Lung microvascular endothelial cell (primary cell): ENCODE measurements at places on chromosomes 12 and 14. TPM values are rescaled to one million over a fixed set of nuclear protein-coding genes. Genes with fewer than 3 reads are reported as not detected.

GRCh38 chr12:14260011-14260993, 105.2 kb upstream of the ATF7IP start:
- DNase-seq, result peak; percentile 96

DNA sequence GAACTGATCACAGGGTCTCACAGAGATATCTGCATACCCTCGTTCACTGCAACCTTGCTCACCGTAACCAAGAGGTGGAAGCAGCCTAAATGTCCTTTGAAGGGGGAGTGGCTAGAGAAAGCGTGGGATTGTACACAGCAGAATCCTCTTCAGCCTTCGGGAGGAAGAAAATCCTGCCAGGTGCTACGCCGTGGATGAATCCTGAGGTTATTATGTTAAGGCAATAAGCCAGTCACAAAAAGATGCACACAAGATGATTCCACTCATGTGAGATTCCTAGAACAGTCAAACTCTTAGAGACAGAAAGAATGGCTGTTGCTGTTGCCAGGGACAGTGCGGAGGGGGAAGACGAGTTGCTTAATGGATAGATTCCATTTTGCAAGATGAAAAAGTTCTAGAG, 39.6 kb upstream of the SFSWAP start:
- DNase-seq, result no peak

Gene AACS
- 16.7 and 22.0 TPM in 2 replicates for total RNA-seq

Gene IL22
- total RNA-seq, result not detected in 2 replicates

Gene KRT86
- not detected in 2 replicates for total RNA-seq

Gene ASIC1
- total RNA-seq, result under 0.01 TPM in 1 of 2 replicates, not detected in the other

- DNase-seq, result no peak
Observed at GRCh38 chr14:59691266-59691665, 114.7 kb upstream of the CCDC175 start.

- DNase-seq, result no peak
Observed at GRCh38 chr12:123645380-123645779, 11.8 kb downstream of the GTF2H3 start.

- DNase-seq, result peak; percentile 17
Observed at GRCh38 chr12:96073346-96074330, 38.3 kb upstream of the LTA4H start.

DNA sequence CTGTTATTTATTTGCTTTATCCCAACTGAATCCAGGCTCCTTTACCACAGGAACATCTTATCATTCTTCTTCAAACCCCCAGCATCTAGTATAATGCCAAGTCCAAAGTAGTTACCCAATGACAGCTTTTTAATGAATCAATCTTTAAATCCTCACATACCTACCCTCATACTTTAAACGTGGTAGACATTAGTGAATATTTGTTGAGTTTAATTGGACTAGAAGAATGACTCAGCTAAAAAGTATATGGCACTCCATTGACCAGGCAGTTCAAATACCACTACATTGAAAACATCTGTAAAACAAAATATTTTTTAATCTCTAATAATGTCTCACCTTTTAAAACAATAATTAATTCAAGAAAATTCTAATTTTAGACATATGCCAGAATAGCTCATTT, 98.1 kb downstream of the ZFC3H1 start:
- DNase-seq, result no peak

GRCh38 chr12:121812320-121812871, 8.6 kb downstream of the SETD1B start:
- DNase-seq, result peak; percentile 85

DNA sequence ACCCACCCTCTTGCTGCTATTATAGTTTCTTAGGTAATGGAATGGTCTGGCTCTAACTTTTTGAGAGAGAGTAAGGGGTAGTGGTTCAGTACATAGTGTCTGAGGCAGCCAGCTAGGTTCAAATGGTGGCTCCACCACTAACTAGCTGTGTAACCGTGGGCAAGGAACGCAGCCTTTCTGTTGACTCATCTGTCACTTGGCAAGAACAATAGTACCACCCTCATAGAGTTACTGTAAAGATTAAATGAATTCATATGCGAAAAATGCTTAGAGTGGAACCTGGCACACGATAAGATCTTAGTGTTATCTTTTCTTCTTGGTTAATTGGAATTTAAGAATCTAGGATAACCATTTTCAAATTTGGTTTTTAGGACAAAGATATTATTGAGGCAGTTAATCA, 14.0 kb downstream of the CCDC62 start:
- DNase-seq, result peak; percentile 29

DNA sequence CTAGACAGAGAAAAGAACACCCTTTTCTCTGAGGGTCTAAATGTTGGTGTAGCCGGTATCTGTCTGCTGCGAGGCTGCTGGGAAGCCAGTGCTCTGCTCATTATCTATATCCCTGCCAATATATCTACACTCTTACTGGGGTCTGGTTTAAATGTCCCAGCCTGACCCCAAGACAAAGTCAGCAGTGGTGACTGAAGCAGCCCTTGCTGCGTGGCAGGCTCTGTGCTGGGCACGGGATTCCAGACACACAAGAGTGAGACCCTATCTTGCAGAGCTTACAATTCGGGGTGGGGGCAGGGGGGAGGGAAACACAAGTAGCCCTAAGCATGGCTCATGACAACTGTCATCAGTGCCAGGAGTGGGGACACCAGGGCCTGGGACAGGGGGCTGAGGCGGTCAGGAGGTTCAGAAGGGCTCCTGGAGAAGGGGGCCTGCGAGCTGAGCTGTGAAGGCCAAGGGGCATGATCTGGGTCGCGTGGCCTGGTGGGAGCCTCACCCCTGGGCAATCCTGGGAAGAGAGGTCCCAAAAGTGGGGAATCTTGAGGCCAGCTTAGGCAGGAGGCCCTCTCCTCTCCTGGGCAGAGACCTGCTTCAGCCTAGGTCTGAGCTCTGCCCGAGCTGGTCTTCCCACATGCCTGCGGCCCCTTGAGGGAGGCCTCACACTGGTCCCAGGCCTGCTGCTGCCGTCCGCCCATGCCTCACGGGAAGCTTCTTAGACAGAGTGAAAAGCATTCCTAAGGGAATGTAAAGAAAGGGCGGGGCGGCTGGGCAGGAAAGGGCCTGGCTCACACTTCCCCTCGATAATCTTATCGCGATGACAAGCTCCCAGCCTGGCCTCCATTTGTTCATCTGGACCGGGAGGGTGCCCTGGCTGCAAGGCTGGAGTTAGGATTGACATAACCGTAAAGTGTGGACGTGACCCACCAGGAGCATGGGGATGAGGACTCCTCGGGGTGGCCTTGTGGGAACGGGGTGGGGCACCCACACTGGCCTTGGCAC, 7.3 kb upstream of the RCOR1 start:
- no peak for DNase-seq

- DNase-seq, result no peak
Observed at GRCh38 chr14:96874127-96874526, 76.9 kb downstream of the VRK1 start.

- DNase-seq, result no peak
Observed at GRCh38 chr12:22310709-22311108, 23.8 kb downstream of the ST8SIA1 start.

Gene SLC35E3
- total RNA-seq, result 2.0 and 2.8 TPM in 2 replicates

Gene KRT3
- total RNA-seq, result not detected in 2 replicates
